ENCODE measurements at places on chromosomes 5 and 9.

GRCh38 chr5:7611518-7611917 lies 215.6 kb downstream of the ADCY2 start:
- DNase-seq: no peak

DNA sequence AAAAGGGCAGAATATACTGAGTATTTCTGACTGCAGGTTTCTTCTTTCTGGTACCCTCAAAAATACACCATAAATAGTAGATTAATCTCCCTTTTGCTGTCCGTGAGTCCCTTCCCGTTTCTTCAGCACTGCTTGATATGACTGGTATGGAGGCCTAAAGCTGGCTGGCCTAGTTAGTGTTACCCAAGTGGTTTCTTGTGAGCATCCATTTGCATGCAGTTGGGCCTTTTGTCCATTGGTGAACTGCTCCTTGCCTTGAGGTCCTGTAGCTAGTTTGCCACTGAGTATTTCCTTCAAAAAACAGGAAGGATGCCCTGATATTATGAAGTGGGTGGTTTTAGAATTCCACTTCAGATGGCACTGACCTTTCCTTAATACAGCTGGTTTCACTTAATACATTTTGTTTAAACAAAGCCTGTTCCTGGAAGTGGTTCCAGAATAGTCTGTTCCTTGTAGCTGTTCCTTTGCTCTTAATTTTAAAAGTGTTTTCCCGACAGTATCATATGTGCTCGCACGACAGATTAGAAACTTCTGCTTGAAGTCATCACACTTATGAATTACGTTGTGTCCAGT lies 40.0 kb upstream of the ABL1 start:
- no peak for DNase-seq

GRCh38 chr9:8863069-8863468 lies 1063.5 kb upstream of the DMAC1 start:
- DNase-seq: no peak

- no peak for DNase-seq
These were observed 48.4 kb downstream of the ADAMTS16 start for GRCh38 chr5:5188376-5189050.

DNA sequence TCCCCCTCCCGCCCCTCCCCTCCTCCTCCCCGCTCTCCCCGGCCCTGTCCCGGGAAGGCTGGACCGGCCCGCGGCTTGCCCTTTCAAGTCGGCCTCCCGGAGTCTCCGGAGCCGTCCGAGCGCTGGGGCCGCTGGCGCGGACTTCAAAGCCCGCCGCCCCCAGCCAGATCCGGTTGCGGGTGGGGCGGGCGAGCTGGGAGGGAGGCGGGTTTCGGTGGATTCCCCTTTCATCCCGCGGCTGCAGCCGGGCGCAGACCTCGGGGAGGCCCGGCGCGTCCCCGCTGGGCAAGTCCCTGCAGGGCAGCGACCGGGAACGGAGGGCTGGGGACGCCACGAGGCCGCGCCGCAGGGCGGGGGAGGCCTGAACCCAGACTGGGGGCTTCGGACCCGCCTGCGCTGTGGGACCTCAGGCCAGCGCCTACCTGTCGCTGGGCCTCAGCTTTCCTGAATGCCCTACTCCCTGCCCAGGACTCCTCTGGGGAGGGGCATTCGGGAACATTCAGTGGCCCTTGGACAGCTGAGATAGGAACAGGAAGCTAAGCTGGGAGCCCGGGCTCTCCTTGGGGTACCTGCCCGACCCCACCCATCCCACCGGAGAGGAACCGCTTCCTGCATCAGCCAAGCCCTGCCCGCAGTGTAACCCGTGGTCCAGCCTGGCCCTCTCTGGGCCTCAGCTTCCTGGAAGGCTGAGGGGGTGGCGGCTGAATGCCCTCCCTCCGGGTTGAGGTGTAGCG lies 23.4 kb downstream of the C9orf50 start:
- no peak for DNase-seq

DNA sequence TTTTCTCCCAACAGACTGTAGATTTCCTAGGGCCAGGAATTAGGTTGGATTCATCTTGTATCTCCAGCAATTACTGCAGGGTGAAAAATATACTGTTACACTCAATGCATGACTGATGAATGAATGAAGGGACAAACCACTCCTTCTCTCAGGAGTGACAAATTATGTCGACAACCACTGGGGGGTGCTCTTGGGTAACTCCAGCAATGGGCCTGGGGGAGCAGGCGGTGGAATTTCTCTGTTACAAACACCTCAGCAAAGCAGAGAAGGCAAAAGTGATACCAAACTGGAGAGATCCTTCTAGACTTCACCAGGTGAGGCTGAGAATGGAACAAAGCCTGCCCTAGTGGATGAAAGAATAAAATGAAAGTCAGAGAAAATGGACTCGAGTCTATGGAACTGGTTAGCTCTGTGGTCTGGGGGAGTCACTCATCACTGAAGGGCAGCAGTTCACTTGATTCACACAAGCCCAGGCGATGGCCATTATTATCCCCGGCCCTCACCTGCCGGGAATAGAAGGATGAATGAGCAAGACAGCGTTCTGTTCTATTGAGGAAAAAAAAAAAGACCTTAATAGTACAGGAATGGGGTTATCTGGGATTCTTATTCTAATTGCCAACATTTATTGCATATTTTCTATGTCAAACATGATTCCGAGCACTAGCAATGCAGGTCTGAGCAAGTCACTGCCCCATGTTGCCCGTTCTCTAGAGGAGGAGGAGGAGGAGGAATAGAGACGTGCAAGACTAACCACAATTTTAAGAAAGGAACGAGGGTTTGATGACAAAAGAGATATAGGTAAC lies 341.1 kb downstream of the ASTN2 start:
- DNase-seq: no peak

- no peak for DNase-seq
These were observed 25.7 kb downstream of the FAM170A start for GRCh38 chr5:119655061-119655460.

DNA sequence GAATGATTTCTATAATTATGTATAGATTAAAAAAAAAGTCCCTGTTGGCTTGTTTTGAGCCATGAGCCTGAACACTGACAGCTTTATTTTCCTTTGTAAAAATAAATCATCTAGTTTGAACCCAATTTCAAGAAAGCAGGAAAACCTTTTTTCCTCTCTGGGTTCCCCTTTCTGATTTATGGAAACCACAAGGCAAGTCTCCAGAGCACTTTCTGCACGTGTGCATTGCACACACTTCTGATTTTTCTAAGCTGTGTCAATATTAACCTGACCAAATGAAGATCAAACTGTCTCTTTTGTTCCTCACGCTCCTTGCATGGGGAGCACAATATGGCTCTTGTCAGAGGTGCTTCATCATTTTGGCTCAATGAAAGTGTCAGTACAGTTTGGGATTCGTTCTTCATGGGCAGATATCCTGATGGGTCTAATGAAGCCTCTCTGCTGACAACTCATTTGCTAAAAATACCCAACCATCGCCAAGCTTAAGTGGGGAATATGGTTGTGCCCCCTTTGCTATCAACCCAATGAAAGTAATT lies 39.2 kb upstream of the PCA3 start:
- no peak for DNase-seq

DNA sequence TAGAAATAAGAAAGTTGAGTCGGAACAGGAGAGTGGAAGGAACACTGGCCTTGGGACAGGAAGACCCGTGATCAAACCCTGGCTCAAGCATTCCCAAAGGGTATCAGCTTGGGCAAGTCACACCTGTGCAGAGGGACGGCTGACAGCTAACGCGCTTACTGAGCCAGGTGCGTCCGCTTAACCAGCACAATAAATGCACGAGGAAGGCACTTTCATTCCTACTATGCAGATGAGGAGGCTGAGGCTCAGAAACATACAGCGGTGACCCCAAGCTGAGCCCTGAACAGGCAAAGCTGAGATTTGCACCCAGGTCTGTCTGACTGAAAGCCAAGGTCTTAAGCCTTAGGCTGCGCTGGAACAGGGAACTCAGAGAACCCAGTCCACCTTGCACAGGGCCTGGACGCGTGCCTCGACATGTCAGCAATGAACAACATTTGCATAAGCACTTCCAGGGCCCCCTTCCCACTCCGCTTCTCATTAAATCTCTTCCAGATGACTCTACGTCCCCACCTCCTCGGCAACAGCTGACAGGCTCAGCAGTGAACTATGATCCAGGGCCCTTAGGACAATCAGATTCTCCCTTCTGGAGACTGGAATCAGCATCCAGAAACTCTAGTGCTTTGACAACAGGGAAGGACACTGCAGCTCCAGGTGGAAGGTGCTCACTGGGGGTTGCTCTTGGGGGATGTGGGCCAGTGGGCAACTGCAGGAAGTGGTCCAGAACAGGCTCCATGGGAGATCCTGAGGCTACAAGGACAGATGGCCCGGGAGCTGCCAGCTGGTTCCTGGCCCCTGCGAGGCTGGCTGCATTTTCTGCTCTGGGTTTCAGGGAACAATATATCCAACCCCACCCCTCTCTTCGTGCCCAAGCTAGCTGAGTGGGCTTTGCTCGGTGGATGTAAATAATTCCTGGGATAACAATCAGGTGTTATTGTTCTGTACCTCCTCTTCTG lies 35.2 kb downstream of the SH3PXD2B start:
- DNase-seq: no peak

- no peak for DNase-seq
These were observed 326.6 kb downstream of the ARL15 start for GRCh38 chr5:53983568-53984460.

- DNase-seq: no peak
These were observed 130.5 kb upstream of the ITGA1 start for GRCh38 chr5:52657247-52657645.

DNA sequence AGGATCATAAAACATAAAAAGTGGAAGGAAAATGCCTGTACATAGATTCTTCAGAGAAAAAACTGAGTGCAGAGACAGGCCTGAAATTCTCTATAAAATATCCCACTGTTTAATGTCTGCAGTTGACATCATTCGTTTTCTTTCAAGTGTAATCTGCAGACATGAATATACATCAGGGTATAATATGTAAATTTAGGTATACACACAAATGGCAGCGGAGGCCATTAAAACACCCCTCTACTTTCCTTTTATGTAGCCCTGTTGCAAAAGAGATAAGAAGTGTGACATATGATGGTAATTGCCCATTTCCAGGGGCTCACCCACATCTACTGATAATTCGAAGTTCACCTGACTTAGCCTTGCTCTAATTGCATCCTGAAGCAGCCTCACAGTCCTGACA lies 164.3 kb downstream of the SLC24A2 start:
- DNase-seq: no peak

DNA sequence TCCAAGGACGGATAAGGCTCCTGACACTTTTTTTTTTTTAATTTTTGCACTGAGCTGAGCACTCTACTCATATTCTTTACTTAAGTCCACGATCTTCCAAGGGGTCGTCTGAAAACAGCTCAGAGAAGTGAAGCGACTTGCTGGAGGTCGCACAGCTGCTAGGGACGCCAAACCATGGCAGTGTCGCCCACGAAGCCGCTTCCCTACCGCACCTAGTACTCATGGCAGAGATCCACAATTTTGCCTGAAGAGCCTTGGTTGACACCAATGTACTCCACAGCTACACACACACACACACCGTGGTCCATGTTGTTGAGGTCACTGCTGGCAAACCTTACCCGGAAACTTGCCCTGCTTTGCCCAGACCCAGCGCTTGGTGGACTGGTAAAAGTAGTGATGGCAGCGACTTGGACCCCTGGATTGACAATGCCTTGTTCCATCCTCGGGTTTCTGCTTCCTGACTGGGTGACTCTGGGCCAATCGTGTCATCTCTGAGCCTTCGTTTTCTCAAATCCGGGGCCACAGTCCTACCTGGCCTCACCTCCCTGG lies 521 bp upstream of the SLIT3 start:
- no peak for DNase-seq

GRCh38 chr5:150140830-150141229 lies 14.8 kb downstream of the PDGFRB start:
- DNase-seq: no peak

DNA sequence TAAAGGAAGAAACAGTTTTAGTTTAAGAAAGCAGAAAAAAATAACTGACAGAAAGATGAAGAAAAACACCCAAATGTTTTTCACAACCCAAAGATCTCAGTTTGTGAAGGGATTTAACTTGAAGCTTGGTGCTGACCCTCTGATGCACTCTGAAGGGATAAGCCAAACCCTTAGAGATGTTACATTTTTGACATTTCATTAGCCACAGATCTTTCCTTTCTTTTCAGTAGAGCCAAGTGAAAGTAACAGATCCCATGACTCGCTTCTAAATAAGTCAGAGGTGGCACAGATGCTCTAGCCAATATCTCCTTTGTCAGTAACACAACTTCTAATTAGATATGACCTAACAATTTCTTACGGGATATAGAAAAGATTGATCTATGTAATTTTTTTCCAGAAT lies 394.5 kb upstream of the EDIL3 start:
- no peak for DNase-seq

- DNase-seq: no peak
These were observed 55.0 kb upstream of the C9orf72 start for GRCh38 chr9:27628311-27628710.

DNA sequence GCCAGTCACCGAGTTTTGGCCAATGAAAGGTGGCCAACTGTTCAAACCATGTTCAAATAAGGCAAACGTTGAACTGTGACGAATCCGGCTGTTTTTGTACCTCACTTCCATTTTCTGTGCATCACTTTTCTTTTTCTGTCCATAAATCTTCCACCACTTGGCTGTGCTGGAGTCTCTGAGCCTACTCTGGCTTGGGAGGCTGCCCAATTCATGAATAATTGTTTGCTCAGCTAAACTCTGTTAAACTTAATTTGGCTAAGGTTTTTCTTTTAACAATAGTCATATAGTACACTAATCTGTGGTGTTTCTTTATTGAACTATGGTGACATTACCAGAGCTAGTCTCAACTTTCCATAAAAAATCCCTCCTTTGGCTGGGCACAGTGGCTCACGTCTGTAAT lies 11.3 kb downstream of the NIM1K start:
- DNase-seq: no peak

- no peak for DNase-seq
These were observed 14.7 kb upstream of the NINJ1 start for GRCh38 chr9:93148721-93149120.

DNA sequence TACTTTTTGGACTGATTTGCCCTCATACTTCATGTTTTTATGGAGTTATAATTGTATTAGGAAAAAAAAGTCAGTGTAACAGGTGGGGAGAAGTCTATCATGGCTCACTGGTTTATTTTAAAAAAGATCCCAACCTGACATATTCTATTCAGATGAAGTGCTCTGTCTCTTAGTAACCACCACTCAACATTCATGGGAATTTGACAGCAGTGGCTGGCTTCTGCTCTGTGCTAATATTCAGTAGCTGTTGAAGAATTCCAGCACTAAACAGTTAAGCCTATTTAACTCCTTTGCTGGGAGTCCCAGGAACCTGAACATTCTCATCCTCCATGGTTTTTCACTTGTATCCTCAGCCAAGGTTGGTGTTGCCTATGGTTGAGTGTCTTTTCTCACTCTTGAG lies 23.1 kb downstream of the CMYA5 start:
- DNase-seq: no peak

DNA sequence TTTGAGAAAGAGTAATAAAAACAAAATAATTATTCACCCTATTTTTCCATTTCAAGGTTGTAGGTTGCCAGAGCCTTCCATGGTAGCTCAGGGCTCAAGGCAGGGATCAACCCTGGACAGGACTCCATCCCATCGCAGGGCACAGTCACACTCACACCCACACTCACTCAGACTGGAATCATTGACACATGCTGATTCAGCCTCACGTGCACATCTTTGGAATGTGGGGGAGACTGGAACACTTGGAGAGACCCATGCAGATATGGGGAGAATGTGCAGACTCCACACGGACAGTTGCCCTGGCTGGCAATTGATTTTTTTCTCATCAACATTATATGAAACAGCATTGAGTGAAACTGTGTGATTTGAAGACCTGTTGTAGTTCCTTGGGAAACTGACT lies 234.1 kb downstream of the ADGRV1 start:
- DNase-seq: no peak
